ENCODE measurements at places on chromosomes 5 and 9. TPM values are rescaled to one million over a fixed set of nuclear protein-coding genes. Genes with fewer than 3 reads are reported as not detected.

- no peak overlapping the region for H3K4me3 ChIP-seq
- no peaks in the 10 kb centered on the region for H3K36me3 ChIP-seq
- no peak for DNase-seq
- peaks cover 9% of the 10 kb centered on the region for H3K4me1 ChIP-seq
- H3K27me3 ChIP-seq: no peaks in the 10 kb centered on the region
Observed at GRCh38 chr5:175159956-175160355, 284.0 kb downstream of the DRD1 start.

The MYMK gene
- total RNA-seq: not detected

The LIX1 gene
- total RNA-seq: not detected

DNA sequence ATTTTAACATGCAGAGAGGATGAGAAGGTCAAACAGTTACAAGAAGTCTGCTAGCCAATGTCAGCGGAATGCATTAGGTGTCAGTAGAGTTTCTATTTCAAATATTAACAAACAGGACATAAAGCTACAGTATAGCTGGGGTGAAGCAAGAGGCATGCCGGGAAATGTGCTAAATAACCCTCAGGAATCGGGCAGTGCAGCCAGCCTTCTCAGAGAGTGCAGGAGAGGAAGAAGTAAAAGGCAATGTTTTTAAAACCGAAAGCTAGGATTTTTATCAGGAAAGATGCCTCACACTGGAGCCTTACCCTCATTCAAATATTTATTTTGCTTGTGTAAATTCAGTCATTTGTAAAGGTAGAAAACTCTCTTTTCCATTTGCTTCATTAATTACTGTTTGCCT lies 59.1 kb upstream of the SH3GL2 start:
- DNase-seq: no peak
- H3K36me3 ChIP-seq: no peaks in the 10 kb centered on the region
- H3K27me3 ChIP-seq: no peaks in the 10 kb centered on the region
- no peak overlapping the region for H3K27ac ChIP-seq

The FAM200C gene
- total RNA-seq: not detected

DNA sequence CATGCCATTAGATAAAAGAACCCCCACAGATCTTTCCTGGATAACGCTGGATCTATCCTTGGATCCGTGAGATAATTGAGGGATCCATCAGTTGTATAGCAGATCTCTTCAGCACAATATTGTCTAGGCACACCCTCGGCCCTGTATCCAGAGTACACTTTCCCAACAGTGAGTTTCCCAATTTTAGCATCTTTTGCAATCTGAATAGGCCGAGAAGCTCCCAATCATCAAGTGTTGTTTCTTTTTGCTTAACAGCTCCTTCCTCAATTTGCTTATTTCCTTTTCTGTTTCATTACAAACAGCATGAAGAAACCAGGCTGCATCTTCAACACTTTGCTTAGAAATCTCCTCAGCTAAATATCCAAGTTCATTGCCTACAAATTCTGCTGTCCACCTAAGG lies 4.4 kb upstream of the SPTLC1 start:
- no peak overlapping the region for H3K4me3 ChIP-seq
- DNase-seq: no peak
- no peaks in the 10 kb centered on the region for H3K36me3 ChIP-seq
- no peak overlapping the region for H3K27ac ChIP-seq
- H3K4me1 ChIP-seq: no peaks in the 10 kb centered on the region
- no peaks in the 10 kb centered on the region for H3K27me3 ChIP-seq

The AFAP1L1 gene
- 24.7 TPM for total RNA-seq

The CCDC192 gene
- total RNA-seq: not detected

- no peak overlapping the region for H3K27ac ChIP-seq
- no peaks in the 10 kb centered on the region for H3K4me1 ChIP-seq
- H3K4me3 ChIP-seq: no peak overlapping the region
Observed at GRCh38 chr5:93875693-93876092, 134.3 kb upstream of the POU5F2 start.

The ARL14EPL gene
- total RNA-seq: not detected

DNA sequence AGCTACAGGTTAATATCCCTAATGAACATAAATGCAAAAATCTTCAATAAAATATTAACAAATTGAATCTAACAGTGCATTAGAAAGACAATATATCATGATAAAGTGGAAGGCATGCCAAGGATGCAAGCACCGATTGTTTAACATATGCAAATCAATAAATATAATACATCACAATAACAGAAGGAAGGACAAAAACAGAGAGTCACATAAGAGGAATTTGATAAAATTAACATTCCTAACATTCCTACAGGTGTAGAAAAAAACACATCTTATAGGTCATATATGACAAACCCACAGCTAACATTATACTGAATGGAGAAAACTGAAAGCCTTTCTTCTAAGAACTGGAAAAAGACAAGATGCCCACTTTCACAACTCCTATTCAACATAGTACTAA lies 297.0 kb downstream of the CDH18 start:
- H3K27ac ChIP-seq: no peak overlapping the region
- no peak for DNase-seq
- no peaks in the 10 kb centered on the region for H3K4me1 ChIP-seq
- H3K27me3 ChIP-seq: no peaks in the 10 kb centered on the region
- no peak overlapping the region for H3K4me3 ChIP-seq

DNA sequence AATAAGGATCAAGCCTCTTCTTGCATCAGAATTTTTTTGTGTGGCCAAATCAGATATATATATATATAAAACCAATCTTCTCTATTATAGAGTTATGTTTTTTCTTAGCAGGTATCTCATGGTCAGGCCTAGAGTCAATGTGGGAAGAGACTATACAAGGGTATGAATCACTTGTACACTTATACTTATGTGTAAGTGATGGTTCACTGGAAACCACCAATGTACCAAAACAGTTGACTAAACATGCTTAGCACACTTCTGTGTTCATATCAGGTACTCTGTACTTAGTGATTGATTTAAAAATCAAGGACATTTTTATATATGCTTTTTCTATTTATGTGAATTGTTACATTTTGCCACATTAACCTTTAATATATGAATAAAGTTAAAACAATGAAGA lies 92.6 kb downstream of the CWC27 start:
- no peaks in the 10 kb centered on the region for H3K4me1 ChIP-seq
- H3K4me3 ChIP-seq: no peak overlapping the region
- no peak overlapping the region for H3K27ac ChIP-seq
- no peak for DNase-seq
- no peaks in the 10 kb centered on the region for H3K27me3 ChIP-seq
- no peaks in the 10 kb centered on the region for H3K36me3 ChIP-seq

The SH3GL2 gene
- not detected for total RNA-seq

GRCh38 chr5:150413176-150413901 lies 629 bp upstream of the CD74 start:
- peak overlapping the region; percentile 55 for H3K4me3 ChIP-seq
- no peak for DNase-seq
- no peaks in the 10 kb centered on the region for H3K27me3 ChIP-seq
- H3K4me1 ChIP-seq: peaks cover 3% of the 10 kb centered on the region
- no peaks in the 10 kb centered on the region for H3K36me3 ChIP-seq

DNA sequence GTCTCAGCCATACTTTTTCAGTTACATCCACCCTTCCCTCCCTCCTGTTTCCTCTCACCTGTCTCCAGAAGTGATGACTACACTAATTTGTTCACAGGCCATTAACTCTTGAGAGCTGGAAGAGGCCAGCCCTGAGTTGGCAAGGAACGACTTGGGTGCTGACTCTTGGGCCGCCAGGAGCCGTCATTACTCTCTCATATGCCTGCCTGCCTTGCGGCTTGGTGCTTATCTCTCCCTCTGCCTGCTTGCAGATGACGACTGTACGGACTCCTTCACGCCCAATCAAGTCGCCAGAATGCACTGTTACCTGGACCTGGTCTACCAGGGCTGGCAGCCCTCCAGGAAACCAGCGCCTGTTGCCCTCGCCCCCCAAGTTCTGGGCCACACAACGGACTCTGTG lies 66.1 kb downstream of the PAPPA start:
- H3K27ac ChIP-seq: no peak overlapping the region

The PRR16 gene
- total RNA-seq: 28.7 TPM

DNA sequence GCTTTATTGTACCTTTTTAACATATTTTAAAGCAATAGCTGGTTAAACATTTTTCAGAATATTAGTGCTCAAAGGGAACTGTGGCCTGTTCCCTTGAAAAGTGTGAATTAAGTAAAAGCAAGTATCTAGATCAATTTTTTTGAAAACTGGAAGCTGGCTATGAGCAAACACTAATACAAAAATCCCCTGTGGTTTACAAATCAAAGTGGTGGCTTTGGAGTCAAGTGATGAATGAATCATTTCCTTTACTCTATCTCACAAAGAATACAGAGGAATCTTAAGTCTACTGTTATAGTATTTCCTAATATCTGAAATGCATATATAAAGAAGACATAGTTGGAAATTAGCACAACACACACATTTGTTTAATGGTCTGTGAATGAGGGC lies 212.4 kb upstream of the C9orf72 start:
- no peaks in the 10 kb centered on the region for H3K4me1 ChIP-seq
- H3K4me3 ChIP-seq: no peak overlapping the region

The PCDHGB2 gene
- 12.2 TPM for total RNA-seq

The UBTD2 gene
- 6.8 TPM for total RNA-seq

DNA sequence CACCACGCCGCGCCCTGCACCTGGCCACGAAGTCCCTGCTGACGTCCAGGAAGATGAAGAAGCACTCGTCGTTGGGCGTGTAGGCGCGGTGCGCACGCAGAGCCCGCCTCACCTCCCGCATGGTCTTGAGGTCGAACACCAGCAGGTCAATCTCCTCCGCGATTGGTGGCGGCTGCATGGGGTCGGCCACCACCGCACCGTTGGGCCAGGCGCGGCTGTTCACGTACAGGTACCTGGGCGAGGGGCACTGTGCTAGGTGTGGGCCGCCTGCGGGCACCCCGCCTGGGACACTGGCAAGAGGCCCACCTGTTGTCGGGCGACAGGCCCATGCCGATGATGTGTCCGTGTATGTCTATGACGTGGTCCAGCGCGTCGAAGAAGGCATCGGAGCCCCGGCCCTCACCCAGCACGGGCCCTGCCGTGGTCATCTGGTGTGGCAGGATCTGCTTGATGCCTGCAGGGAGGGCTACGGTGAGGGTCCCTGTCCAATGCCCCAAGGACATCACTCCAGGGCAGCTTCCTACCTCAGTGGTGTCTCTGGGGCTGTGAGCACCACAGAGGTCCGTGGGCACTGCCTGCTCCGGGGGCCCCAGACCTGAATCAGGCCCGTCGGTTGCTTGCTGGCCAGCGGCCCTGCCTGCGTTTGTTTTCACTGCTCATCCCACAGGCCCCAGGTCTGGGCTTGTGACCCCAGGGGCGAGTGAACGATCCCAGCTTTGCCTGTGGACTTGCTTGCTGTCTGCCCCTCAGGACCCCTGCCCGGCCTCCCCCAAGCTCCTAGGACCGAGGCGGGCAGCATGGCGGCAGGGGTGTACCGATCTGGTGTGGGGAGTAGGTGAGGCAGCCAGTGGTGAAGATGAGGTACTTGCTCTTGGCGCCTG lies 3.1 kb downstream of the FBXW5 start:
- no peak for DNase-seq
- H3K36me3 ChIP-seq: peaks cover 43% of the 10 kb centered on the region
- no peak overlapping the region for H3K27ac ChIP-seq
- no peaks in the 10 kb centered on the region for H3K27me3 ChIP-seq
- H3K4me1 ChIP-seq: peaks cover 6% of the 10 kb centered on the region
- H3K4me3 ChIP-seq: no peak overlapping the region

The WDR55 gene
- 10.1 TPM for total RNA-seq

The HEMGN gene
- not detected for total RNA-seq

The ANKRD18A gene
- not detected for total RNA-seq

GRCh38 chr9:116565986-116566385 lies 121.1 kb upstream of the TRIM32 start:
- no peaks in the 10 kb centered on the region for H3K36me3 ChIP-seq
- no peak overlapping the region for H3K27ac ChIP-seq
- no peak overlapping the region for H3K4me3 ChIP-seq
- H3K4me1 ChIP-seq: no peaks in the 10 kb centered on the region

GRCh38 chr9:18632632-18633403 lies 158.9 kb downstream of the ADAMTSL1 start:
- H3K27me3 ChIP-seq: no peaks in the 10 kb centered on the region
- peak; percentile 31 for DNase-seq
- H3K36me3 ChIP-seq: no peaks in the 10 kb centered on the region
- peak overlapping the region; percentile 78 for H3K27ac ChIP-seq
- H3K4me1 ChIP-seq: peaks cover 29% of the 10 kb centered on the region
- H3K4me3 ChIP-seq: no peak overlapping the region

The PDE8B gene
- 28.1 TPM for total RNA-seq

The CLIC3 gene
- 2.8 TPM for total RNA-seq

- H3K4me3 ChIP-seq: no peak overlapping the region
- no peaks in the 10 kb centered on the region for H3K27me3 ChIP-seq
- no peaks in the 10 kb centered on the region for H3K4me1 ChIP-seq
- no peak for DNase-seq
Observed at GRCh38 chr9:35295369-35296036, 133.7 kb downstream of the UNC13B start.

DNA sequence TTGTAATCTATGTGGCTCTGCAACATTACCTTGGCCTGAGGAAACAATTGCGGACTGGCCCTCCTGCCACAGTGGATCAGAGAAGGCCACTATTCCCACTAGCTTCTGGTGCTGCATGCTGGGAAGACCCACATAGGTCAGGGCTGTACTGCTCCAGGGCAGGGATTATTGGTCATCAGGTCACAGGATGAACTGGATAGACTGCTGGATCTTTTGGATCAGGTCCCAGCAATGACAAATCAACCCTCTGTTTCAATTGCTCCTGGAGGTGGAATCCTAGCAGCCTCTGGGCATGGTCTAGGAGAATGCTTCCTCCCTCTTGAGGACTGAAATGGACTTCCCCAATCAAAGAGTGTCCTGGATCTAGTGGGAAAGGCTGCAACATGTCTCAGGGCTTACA lies 66.7 kb upstream of the PHF24 start:
- no peak overlapping the region for H3K4me3 ChIP-seq
- H3K4me1 ChIP-seq: no peaks in the 10 kb centered on the region
- H3K36me3 ChIP-seq: no peaks in the 10 kb centered on the region
- H3K27ac ChIP-seq: no peak overlapping the region

GRCh38 chr5:174777111-174777510 lies 52.7 kb downstream of the MSX2 start:
- H3K4me3 ChIP-seq: no peak overlapping the region
- no peaks in the 10 kb centered on the region for H3K27me3 ChIP-seq
- H3K36me3 ChIP-seq: no peaks in the 10 kb centered on the region
- no peak overlapping the region for H3K27ac ChIP-seq

DNA sequence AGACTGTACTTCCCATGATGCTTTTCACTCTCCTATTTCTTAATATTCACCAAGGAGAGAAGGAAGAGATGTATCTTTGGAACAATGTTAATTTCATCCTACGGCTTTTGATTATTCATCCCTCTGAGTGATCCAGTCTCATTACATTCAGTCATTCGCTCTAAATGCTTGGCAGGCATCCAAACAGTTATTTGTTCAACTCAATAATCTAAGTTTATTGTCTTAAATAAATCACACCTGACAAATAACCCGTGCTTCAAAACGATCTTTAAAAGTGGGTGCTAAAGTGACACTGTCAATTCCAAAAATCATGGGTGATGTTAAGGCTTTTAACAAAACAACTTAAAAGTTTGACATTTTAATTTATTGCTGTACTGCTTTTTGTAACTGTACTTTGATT lies 233.1 kb downstream of the RASEF start:
- H3K4me1 ChIP-seq: no peaks in the 10 kb centered on the region
- H3K36me3 ChIP-seq: no peaks in the 10 kb centered on the region
- H3K4me3 ChIP-seq: no peak overlapping the region
- no peaks in the 10 kb centered on the region for H3K27me3 ChIP-seq
- DNase-seq: no peak
